ENCODE measurements at places on chromosomes 1 and 21. TPM values are rescaled to one million over a fixed set of nuclear protein-coding genes. Genes with fewer than 3 reads are reported as not detected.
A peak's percentile ranks its signal among the peaks of the same experiment; 100 is the strongest.

DNA sequence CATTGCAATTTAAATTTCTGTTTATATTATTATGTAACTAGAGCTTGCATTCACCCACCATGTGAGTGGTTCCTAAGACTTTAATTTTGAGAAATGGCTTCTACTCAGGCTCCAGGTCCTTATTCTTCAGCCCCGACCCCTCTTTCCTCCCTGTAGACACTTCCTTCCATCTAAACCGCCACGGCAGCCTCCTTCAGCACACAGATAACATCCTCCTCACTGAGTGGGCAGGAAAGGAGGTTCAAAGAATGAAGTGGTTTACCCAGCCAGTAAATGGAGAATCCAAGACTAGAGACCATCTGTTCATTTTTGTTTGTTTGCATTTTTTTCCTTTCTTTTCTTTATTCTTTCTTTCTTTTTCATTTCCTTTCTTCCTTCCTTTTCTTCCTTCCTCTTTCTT is 37.1 kb upstream of the SOD1 start:
- DNase-seq: no peak

- no peak for DNase-seq
Measured at GRCh38 chr1:36755303-36756230, 272.9 kb upstream of the CSF3R start.

DNA sequence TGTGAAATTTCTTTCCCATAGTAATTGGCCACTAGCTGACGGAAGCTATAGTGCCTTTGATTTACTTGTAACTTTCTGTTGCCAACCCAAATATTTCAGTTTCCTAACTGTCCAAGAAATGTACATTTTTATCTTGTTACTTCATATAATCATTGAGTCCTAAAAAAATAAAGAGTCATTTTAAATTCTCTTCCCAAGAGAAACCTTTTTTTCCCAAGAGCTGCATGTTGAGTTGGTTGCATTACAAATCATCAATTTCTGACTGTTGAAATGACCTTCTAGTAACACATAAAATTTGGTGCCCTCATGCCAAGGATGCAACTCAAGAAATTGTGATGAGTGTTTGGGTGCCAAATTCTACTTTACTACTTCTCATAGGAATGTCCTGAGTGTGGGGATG is 61.0 kb downstream of the HMCN1 start:
- DNase-seq: no peak

DNA sequence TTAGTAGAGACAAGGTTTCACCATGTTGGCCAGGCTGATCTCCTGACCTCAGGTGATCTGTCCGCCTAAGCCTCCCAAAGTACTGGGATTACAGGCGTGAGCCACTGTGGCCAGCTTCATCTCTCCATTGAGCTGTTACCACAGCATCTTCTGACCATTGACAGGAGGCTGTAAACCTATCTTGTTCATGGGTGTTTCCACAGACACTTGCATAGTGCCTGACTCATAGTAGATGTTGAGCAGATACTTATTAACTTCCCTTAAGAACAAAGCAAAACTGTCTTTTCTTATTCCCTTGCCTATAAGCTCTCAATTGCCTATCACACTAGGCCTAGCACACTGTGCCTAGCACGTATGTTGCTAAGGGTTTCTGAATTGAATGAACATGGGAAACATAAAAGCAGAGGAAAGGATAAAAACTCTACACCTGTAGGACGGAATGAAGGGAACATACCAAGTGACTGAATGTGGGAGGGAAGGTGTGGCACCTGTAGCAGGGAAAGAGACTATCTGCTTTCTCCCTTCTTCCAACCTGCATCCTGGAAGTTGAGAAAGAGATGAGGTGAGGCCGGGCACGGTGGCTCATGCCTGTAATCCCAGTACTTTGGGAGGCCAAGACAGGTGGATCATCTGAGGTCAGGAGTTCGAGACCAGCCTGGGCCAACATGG is 1.2 kb upstream of the C1orf54 start:
- no peak for DNase-seq

- DNase-seq: peak; percentile 40
Measured at GRCh38 chr1:214440219-214440965, 111.0 kb downstream of the PTPN14 start.

- no peak for DNase-seq
Measured at GRCh38 chr1:19348441-19349198, 36.5 kb downstream of the SLC66A1 start.

GRCh38 chr1:64881281-64881680 is 85.1 kb downstream of the JAK1 start:
- no peak for DNase-seq

DNA sequence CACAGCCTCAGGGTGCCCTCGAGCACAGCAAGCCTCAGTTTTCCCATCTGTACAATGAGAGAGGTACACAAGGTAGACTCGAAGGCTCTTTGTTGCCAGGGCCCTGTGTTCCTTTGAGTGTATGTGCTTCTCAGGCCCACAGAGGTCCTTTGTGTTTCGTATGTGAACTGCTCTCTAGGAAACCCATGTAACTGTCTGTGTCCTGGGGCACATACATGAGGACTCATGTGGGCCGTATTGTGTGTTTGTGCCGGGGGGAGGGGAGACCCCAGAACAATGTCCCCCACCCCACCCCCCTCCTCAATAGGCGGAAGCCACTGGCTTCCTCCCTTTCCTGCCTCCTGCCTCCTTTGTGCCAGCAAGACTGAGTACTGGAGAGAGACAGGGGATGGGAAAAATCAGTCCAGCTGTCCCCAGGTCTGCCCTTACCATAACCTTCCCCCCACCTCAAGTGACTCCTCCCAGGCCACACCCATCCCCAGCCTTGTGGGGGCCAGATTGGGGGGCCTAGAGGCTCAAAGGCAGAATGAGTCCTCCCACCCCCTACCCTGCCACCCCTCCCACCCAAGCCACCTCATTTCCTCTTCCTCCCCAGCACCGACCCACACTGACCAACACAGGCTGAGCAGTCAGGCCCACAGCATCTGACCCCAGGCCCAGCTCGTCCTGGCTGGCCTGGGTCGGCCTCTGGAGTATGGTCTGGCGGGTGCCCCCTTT is at the start of gene TIE1:
TSS of gene TIE1 (plus strand) at position 605 of the 717 bp plus-strand sequence. CDS start at position 695, 90 bp downstream.
- no peak for DNase-seq

GRCh38 chr21:35077466-35077865 is 28.4 kb upstream of the RUNX1 start:
- DNase-seq: no peak

DNA sequence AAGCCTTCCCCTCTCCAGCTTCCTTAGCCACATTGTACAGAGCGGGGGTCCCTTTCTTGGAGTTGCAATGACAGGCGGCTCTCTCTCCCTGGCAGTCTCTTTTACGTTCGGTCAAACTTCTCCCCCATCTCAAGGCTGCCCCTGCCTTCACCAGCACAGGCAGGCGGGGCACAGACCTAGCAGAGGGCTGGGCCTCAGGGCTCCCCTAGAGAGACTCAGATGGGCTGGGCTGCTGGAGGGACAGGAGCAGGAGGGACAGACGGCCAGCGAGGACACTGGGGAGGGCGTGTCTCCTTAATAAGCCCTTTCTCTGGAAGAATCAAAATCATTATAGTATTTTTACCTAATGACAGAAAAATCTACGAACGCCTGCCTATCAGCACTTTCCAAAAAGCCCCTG is 79.6 kb downstream of the CASZ1 start:
- no peak for DNase-seq

GRCh38 chr1:230175163-230175747 is 108.2 kb downstream of the GALNT2 start:
- DNase-seq: peak; percentile 22

DNA sequence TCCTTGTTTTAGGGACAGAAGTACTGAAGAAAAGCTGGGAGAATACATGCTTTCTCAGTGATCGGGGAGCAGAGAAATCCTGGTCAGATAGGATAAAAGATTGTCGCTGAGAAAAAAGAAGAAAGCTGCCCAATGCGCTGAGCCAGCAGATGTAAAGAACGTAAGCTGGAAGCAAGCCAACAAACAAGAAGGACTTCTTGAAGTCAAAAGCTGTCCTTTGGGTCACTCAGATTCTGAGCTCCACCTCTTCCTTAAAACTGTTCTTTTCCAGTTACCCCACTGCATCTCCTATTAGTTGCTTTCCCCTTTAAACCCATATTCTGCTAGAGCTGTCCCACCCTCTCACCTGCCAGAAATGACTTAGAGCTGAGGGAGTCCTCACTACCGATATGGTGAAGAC is 64.8 kb downstream of the GPR137B start:
- DNase-seq: no peak

GRCh38 chr21:37462087-37462861 is 95.7 kb downstream of the DYRK1A start:
- DNase-seq: no peak

- DNase-seq: no peak
Measured at GRCh38 chr1:9332513-9333143, 39.9 kb downstream of the SPSB1 start.

DNA sequence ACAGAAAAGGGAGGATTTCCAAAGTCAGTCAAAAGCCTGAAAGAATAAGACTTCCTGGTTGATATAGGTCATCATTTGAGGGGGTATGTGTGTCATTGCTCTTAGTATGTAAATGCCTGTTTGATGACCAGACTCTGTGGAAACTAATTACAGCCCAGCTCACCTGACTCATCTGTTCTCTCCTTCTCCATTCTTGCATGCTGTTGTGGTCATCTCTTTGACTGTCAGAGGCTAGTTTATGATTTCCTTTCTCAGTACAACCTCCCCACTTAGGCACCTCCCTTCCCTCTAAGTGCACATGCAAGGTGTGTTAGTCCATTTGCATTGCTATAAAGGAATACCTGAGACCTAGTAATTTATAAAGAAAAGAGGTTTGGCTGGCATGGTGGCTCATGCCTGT is 2.4 kb upstream of the C1orf116 start:
- DNase-seq: no peak

GRCh38 chr1:82377201-82377884 is 576.6 kb downstream of the ADGRL2 start:
- no peak for DNase-seq

The KIAA0040 gene
- 5.0 TPM for total RNA-seq

The FCRL4 gene
- total RNA-seq: not detected

The NUDT17 gene
- 3.0 TPM for total RNA-seq

The SYT14 gene
- 8.8 TPM for total RNA-seq

The CFAP45 gene
- 0.85 TPM for total RNA-seq

The ETV3L gene
- total RNA-seq: 0.96 TPM

The TPR gene
- 100 TPM for total RNA-seq

The KRTAP10-12 gene
- total RNA-seq: not detected

The NCAM2 gene
- total RNA-seq: 2.6 TPM

The ZNF648 gene
- 1.4 TPM for total RNA-seq

The TFF1 gene
- total RNA-seq: not detected

Measured in H9 (cell line).